ENCODE measurements at places on chromosomes 6 and 20.

GRCh38 chr6:135215160-135215559 lies 34.1 kb downstream of the MYB start:
- no peak for DNase-seq

GRCh38 chr20:58712806-58713731 lies 20.5 kb downstream of the NPEPL1 start:
- no peak for DNase-seq

- DNase-seq, result no peak
Measured at GRCh38 chr6:2950713-2951112, 20.7 kb downstream of the SERPINB6 start.

GRCh38 chr6:161682982-161683381 lies 409.1 kb upstream of the AGPAT4 start:
- no peak for DNase-seq

DNA sequence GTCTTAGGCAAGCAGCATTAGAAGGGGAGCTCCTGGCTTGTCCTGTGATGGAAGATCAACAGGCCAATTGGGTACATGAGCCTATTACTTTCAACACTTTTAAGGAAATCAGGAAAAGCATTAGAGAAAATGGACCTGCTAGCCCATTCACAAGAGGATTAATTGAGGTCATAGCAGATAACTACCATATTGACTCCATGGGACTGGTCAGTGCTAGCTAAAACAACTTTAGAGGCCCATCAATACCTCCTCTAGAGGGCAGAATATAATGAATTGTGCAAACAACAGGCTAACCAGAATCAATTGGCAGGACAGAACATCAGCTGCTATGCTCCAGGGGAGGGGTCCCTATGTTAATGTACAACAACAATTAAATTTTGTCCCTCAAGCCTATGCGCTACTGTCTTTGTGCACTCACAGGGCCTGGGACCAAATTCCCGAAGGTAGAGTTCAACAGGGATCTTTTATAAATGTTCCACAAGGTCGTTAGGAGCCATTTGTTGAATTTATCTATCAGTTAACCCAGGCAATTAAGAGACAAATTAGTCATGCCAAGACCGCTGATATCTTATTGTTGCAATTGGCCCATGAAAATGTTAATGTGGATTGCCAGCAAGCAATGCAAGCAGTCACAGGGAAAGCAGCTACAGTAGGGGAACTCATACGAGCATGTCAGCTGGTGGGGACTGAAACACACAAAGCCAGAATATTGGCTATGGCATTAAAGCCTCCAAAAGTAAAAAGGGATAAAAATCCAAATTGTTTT lies 106.6 kb upstream of the BTN3A2 start:
- DNase-seq, result peak; percentile 27

DNA sequence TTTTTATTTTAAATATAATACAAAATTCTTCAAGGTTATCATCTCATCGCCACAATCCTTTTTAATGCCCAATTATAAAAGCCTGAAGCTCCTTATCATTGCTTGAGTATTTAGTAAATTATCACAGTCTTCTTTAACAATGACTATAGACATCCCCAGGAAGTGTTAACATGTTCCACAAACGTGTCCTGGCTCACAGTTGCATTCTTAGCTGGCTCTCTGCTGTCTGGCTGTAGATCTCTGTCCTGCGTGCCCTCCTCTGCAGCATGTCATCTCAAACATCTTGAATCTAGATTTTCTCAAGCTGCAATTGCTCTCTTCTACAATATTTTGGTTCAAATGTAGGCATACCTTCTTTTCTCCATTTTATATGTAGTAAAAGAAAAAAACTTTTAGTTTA lies 885.2 kb downstream of the EPHA7 start:
- no peak for DNase-seq

DNA sequence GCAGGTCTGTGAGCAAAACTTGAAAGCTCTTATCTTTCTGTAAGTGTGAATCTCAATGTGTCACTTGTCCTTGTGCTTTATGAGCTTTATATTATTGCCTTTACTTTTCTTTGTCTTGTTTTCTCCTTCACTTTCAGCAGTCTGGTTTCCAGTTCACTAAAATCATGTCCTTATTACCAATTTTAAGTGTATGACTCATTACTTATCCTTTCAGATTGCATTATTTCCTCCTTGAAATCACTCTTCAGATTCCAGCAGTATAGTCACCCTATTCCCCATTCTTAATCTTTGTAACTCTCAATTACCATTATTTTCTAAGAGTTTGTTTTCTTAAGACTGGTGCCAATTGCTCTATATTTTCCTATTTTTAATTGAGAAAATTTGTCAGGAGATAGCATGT lies 117.4 kb upstream of the GRIK2 start:
- DNase-seq, result no peak

- DNase-seq, result no peak
Measured at GRCh38 chr6:152380993-152381898, 255.9 kb downstream of the SYNE1 start.

GRCh38 chr6:157329829-157330228 lies 6.5 kb upstream of the TMEM242 start:
- no peak for DNase-seq

DNA sequence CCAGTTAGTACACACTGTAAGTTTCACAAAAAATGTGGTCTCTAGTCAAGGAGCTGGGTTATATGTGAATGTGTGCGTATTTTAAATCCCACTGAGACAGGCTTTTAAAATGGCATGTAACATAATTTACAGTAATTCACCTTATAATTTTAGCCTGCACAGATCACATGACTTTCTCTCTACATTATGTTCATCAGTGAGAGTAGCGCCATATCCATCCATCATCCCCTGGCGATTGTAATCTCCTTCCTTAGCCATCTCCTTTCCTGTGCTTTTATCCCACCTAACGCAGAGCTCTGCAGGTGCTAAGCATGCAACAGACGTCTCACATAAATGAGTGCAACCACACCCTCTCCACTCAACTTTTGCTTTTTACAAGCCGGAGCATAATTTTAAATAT lies 210.8 kb downstream of the TBC1D7 start:
- DNase-seq, result no peak

DNA sequence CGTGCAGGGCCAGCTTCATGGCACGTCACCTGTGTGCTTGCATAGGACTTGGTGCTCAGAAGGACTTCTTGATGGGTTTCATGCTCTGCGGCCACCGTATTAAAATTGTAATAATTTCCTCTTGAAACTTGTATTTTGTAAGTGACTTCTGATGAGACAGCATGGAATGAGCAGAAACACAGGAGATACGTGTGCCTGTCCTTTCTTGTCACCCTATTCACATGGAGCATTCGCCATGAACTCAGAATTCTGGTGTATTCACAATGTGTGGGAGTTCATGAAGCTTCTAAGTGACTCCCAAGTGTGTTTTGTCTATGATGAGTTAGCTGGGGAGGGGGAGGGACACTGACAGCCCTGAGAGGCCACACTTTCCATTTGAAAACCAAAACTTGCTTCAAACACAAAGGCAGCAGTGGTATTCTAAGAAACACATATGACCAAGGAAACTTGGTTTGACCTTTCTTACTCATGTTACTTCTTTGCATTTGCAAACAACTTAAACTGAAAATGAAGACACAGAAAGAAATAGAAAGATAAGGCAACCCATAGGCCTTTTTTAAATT lies 92.1 kb upstream of the NEDD9 start:
- DNase-seq, result no peak

DNA sequence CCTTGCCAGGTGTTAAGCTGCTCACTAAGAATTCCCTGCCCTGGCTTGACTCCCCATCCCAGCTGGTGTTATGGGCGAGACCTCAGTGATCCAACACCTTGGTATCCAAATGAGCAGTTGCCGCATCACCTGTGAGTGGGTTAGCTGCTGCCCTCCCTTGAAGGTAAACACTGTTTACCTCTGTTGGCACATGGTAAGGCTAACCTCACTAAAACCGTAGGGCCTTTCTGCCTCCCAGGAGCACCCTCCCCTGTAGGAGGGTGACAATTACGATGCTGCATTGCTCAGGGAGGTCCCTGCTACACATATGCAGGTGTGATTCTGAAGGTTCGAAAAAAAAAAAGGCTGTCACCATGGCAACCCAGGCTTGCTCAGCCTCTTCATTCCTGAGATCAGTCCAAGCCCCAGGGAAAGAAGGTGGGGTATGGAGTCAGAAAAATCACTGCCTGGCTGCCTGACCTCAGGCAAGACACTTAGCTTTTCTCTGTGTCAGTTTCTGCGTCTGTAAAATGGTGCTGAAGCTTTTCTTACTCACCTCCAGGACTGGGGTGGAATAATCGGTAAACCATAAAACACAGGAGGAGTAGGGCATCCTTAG lies 19.5 kb downstream of the PNPLA1 start:
- DNase-seq, result no peak

DNA sequence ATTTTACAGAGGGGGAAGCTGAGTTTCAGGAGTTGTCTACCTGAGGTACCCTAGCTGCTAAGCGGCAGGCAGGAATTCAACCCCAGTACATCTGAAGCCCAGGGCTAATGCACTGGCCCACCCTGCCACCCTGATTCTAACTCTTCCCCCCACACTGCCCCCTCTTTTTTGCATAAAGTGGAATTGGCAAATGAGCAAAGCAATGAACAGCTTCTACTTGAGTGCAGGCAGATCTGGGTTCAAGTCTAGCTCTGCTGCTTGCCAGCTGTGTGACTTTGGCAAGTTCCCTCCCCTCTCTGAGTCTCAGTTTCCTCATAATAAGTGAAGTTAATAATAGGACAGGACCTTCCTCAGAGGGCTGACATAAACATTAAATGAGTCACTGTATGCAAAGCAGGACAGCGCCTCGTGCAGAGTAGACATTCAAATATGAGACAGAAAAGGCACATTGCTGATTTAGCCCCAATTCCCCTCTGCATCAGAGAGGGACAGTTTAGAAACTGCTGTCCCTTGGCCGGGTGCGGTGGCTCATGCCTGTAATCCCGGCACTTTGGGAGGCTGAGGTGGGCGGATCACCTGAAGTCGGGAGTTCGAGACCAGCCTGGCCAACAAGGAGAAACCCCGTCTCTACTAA lies 4.7 kb downstream of the ADA start:
- no peak for DNase-seq

- no peak for DNase-seq
Measured at GRCh38 chr20:56426926-56427325, 14.9 kb downstream of the CASS4 start.

GRCh38 chr20:51767867-51768758 lies at the start of gene ATP9A:
Gene ATP9A (minus strand): TSS chr20:51768390. CDS start chr20:51768369, 21 bp downstream.
- DNase-seq, result no peak

GRCh38 chr20:53934421-53935343 lies 135.7 kb downstream of the BCAS1 start:
- DNase-seq, result no peak

DNA sequence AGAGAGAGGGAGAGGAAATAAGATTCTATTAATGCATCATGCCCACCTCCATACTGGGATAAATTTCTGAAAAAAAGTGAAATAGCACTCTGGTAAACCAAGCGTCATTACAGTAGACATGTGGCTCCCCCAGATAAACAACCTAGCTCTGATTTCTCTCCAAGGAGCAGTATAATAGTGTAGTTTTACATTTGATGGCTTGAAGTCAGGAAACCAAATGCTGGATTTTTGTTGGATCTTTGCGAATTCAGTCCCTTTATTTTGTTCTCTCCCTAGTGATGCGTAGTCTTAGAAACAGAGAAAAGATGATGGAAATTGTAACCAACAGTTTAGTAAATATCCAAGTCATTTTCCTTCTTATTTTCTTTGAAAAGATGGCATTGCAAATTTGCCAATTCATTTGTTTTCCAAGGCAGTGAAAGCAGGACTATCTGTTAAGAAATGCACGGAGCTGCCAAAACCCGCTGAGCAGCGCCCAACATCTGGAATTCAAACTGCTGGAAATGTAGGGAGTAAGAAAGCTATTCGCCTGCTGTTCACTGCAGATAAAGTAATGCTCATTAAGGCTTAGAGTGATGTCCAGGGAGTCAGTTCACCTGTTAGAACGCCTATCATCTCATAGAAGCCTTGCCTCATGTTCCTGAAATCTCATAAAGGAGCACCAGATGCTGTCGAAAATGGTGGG lies 85.7 kb upstream of the DOK5 start:
- DNase-seq, result no peak

- DNase-seq, result no peak
Measured at GRCh38 chr6:30990422-30991086, 7.0 kb downstream of the MUC21 start.

- no peak for DNase-seq
Measured at GRCh38 chr6:36777801-36778200, 61.4 kb downstream of the CPNE5 start.

DNA sequence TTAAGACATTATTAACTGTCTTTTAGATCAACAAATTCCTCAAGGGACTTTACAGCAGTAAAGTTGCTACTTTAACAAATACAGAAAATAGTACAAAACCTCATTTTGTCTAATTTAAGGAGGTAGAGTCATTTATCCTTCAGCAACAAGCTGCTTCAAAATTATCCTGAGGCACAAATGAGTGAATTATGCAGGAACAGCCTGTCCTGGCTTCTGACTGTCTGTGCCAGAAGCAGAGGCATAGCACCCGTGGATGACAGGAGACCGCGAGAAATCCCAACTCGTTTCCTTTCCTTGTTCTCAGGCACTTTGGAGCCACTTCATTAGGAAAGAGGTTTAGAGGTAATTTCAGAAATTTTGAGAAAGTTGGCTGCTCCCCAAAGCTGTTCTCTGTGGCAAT lies 549.2 kb upstream of the BTBD3 start:
- DNase-seq, result no peak

DNA sequence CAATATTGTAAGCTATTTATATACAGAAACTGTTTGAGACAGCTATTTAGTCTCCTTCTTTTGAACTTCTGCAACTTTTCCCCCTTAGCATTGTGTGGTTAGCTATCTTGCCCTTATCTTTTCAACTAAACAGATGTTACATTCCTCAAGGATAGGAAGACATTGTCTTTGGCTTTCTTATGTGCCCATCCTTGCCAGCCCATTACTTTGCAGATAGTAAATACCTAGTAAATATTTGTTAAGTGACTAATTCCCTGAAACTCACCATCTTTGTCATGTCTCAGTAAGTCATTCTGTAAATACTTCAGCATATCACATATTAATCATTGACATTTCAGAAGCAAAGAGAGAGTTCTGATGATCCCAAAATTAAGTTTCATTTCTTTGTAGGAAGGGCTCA lies 69.1 kb upstream of the FLRT3 start:
- DNase-seq, result no peak

Measured in CD4-positive, CD25-positive, alpha-beta regulatory T cell (primary cell).